ENCODE measurements at places on chromosomes 16 and 17.

GRCh38 chr17:82054351-82055022 lies 2.8 kb downstream of the GPS1 start:
- no peak for DNase-seq

GRCh38 chr17:33109336-33110072 lies 117.9 kb downstream of the SPACA3 start:
- no peak for DNase-seq

GRCh38 chr17:74290340-74290739 lies 16.3 kb downstream of the DNAI2 start:
- DNase-seq: peak; percentile 81

DNA sequence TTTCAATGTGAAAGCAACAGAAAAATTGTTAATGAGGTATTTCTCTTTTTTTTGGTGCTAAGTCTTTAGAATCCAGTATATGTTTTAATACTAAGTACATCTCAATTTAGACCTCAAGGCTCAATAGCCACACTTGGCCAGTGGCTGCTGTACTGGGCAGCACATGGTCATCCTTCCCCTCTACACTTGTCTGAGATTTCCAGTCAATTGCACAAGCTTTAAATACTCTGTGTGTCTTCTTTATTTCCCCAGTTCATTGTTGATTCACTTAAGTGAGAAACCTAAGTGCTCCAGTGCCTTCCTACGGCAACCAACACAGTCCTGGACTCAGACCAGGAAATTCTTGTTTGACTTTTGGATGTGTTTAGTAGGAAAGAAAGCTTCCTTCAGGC lies 62.2 kb downstream of the TNRC6C start:
- DNase-seq: no peak

DNA sequence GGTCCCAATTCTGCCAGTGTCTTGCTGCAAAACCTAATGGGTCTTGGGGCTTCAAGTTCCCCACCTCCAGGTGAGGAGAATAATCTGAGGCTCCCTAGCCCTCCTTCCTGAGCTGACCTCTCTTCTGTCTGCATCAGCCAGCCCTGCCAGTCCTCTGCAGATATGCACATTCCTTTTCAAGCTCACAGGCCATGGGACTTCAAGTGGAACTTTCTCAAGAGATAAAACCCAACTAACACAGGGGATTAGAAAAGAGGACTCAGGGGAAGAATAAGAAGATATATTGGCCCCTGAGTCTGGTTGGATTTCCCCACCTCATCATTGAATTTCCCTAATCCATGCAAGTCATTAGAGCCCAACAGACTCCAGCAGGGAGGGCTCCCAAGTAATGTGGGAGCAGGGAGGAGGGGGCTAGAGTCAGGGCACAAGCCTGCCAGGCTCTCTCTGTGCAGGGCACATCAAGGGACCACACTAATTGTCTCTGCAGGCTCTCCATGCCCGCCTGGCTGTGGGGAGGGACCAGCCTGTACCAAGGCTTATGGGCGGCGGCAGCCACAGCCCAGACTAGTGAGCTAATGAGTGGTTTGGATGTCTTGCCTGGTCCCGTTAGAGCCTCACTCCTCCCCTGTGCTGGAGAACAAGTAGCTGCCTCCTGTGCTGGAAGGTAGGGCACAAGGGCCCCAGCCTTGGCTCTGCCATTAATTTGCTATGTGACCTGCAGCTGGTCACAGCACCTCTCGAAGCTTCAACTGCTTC lies 1.2 kb downstream of the KRT14 start:
- no peak for DNase-seq

- DNase-seq: no peak
These were observed 299.2 kb downstream of the TOX3 start for GRCh38 chr16:52247737-52248136.

DNA sequence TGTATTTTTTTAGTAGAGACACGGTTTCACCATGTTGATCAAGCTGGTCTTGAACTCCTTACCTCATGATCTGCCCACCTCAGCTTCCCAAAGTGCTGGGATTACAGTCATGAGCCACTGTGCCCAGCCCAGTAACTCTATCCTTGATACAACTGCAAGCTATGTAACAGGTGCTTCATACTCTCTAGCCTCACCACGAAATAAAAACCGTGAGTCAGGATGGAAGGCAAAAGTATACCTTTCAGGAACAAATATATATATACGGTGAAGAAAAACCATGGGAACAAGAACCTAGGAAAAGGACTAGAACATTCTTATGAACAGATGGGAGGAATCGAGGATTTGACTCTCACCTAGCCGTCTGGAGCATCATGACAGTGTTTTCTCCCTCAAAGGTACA lies 9.6 kb upstream of the FBF1 start:
- DNase-seq: no peak

DNA sequence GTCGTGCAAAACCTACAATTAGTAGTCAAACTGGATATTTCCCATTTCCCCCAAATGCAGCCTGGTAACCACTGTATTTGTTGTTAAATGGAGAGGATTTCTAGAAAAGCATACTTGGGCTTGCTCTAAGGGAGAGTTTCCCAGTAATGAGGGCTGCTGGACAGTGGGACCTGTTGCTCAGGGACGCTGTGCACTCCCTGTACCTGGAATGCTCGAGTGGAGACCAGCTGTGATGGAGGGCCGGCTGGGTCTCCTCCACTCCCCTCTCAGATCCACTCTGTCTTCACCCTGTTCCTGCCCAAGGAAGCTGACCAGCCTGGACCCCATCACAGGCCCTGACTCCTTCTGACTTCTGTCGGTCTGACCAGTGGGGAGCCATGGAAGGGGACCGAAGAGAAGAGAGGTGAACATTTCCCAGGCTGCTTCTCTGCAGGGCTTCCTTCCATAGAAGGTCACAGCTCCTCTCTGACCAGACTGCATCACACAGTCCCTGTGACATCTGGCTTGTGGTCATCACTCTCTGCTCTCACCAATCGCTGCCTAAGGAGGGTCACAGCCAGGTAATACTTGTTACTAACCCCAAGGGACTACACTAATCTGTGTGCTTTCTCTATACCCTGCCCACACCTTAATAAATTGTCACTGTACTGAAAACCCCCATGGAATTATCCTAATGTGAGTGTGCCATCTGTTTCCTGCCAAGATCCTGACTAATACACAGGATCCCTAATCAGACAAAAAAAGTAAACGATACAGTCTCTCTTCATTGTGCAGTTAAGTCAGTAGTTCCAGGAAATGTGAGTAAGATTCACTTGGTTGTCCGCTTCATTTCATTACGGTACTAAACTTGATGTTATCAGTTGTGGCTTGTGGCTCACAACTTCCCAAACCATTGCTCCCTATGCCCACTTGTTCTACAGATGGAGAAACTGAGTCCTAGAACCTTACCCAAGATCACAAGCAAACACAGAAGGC lies 102.4 kb downstream of the CCT6B start:
- peak; percentile 28 for DNase-seq

- no peak for DNase-seq
These were observed 341.4 kb downstream of the CA10 start for GRCh38 chr17:51817117-51817516.

DNA sequence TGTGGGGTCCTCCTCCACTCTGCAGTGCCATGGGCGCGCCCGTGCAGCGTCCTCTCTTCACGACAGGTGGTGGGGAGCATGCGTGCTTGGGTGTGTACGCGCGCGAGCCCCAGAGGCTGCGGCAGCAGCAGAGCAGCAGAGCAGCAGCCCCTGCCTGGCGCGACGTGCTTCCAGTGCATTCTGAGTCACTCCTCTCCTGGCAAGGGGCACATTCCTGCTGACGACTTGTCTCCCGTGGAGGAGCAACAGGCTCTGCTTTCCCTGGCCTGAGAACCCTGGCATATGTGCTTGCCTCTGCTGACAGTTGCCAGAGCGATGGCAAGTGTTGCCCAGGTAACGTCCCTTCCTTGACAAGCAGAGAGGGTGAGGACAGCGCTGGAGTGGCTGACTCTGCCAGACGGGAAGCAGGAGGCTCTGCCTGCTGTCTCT lies 133.8 kb upstream of the PLCG2 start:
- DNase-seq: no peak

DNA sequence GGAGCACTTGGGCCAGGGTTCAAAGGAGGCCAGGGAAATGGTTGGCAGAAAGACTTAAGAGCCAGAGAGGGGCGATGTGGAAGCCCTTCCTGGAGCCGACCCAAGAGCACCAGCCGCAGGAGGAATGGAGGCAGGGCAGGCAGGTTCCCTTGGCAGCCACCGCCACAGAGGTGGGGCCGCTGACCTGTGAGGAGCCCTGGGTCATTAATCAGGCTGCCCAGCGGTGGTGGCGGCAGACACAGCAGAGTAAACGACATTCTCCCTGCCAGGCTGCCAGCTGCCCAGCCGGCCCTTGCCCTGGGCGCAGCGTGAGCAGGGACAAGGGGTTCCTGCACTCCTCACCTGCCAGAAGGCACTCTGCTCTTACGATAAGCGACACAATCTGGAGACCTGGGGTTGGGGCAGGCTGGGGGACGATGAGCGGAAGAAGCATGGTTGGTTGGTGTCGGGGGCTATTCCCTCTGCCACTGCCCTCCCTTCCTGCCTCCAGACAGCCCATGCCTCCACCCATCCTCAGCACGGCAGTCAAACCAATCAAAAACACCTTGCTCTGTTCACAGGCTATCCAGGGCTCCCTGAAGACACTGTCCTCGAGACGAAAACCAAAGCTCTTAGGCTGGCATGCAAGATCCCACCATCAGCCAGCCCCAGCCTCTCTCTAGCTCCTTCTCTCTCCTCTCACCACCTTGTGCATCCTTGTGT lies 40.9 kb downstream of the PLXDC1 start:
- DNase-seq: no peak

- DNase-seq: no peak
These were observed 6.7 kb upstream of the C16orf95 start for GRCh38 chr16:87323727-87324410.

GRCh38 chr17:50963139-50963538 lies 97.0 kb upstream of the TOB1 start:
- no peak for DNase-seq

- DNase-seq: peak; percentile 76
These were observed 373 bp downstream of the CMC2 start for GRCh38 chr16:81006211-81006812.

GRCh38 chr16:3074860-3075522 lies 9.6 kb downstream of the IL32 start:
- peak; percentile 41 for DNase-seq

DNA sequence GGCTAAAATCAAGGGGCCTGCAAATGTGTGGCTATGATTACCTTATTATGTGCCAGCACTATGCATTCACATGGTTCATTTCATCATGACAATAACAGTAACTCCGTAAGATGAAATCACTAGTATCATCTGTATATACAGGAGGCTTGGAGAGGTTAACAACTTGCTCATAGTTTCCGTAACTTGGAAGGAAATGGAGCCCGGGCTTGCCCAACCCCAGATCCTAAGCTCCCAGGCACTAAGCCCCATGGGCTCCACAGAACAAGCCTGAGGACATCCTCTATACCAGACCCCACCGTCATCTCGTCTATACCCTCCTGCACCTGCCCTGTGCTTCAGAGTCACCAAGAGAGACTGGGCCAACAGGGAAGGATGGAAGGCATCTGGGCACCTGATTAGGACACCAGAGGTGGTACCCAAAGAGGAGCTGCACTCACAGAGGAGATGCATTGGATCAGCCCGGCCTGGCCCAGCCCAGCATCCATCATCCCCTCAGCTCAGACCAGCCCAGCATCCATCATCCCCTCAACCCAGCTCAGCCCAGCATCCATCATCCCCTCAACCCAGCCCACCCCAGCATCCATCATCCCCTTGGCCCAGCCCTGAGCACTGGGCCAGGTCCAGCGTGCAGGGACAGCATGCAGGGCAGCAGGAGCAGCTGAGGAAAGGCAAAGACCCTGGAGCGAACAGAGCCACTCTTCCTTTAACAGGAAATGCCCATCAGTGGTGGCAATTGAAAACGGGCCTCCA lies 28.5 kb downstream of the NSMCE1 start:
- DNase-seq: no peak

DNA sequence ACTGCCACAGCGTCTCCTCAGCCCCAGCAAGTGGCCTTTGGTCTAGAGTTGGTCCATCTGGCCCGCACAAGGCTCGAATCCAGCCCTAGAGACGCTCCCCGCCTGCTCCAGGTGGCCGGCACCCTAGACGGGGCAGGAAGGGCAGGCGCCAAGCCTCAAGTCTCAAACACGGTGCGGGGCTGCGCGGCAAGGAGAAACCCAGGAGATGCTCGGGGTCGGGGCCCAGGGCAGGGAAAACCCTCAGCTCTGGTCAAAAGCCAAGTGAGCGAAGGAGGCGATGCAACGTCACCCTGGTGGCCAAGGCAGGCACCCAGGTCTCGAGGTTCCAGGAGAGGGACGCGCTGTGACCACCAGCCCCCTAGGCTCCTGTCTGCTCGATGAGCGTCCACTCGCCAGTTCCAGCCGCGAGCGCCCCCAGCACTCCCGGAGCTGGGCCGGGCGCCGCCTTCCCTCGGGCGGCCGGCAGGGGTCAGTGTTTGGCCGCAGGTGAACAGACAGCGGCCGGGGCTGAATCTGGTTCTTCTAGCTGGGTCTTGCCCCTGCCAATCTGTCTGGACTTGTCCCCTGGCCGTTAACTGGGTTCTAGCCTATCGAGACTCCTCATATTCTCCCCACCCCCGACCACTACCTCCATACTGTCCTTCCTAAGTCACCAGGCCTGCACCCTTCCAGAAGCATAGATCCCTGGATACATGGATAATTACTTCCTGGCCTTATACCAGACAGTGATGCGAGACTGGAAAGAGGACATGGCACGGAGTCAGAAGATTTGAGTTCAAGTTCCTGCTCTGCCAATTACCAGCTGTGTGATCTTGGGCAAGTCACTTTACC lies 44.0 kb downstream of the PRAC1 start:
- DNase-seq: peak; percentile 51

DNA sequence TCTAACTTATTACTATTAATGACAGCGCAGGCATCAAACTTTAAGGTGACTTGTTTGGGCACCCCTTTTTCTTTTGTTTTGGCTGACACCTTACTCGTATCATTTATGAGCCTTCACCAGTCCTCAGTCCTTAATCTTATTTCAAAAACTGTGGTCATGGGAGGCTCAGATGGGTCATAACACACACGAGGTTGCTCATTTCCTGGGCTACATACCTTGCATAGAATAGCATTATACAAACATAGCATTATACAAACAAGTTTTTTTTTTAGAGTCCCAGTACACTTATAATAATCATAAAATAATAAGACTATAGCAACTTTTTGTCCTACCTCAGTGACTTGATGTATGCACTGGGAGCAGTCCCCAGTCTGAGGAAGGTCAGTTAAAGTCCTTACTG lies 11.2 kb upstream of the ACSF2 start:
- no peak for DNase-seq

DNA sequence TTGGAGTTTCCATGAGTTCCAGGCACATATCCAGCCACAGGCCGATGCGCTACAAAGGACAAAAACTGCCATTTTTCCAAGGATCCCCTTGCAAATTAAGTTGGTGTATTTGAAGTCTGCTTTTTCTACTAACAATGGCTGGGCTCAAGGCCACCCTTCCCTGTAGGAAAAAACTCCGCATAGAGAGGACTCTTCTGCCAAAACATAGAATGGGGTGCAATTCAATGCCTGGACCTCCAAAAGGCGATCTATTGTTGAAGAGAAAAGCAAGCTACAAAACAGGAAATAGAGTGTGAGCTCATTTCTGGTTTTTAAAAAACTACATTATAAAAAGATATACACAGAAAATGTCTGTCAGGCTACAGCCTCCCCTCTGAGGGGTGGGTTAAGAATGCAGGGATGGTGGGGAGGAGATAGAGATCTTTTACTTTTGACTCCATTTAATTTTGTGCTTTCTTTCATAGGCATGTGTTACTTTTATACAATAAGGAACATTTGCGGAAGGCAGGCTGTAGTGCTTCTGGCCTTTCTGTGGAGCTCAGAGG lies 22.9 kb upstream of the PRSS54 start:
- DNase-seq: no peak

GRCh38 chr17:7403043-7403726 lies 712 bp downstream of the TMEM256 start:
- peak; percentile 9 for DNase-seq

Data from hematopoietic multipotent progenitor cell treated with erythropoietin and hydrocortisone succinate and interleukin-3 and kit ligand, for 8 days (in vitro differentiated cells).